ENCODE measurements at places on chromosomes 3 and 15. TPM values are rescaled to one million over a fixed set of nuclear protein-coding genes. Genes with fewer than 3 reads are reported as not detected.

Gene MYH15
- 0.63 TPM for polyA plus RNA-seq

DNA sequence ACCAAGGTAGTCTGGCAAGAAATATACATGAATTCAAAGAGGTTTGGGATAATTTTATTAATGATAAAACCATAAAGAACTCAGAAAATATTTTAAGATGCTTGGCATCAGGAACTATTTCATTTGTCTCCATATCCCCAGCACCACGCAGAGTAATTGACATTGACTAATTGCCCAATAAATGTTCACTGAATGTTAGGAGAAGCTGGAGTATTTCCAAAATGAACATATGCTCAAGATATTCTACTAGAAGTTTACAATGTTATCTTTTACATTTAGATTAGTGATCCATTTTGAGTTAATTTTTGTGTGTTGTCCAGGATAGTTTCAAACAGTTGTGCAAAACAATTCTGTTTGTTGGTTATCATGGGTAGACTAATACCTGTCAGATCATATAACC lies 298.8 kb upstream of the CTDSPL start:
- DNase-seq = no peak

DNA sequence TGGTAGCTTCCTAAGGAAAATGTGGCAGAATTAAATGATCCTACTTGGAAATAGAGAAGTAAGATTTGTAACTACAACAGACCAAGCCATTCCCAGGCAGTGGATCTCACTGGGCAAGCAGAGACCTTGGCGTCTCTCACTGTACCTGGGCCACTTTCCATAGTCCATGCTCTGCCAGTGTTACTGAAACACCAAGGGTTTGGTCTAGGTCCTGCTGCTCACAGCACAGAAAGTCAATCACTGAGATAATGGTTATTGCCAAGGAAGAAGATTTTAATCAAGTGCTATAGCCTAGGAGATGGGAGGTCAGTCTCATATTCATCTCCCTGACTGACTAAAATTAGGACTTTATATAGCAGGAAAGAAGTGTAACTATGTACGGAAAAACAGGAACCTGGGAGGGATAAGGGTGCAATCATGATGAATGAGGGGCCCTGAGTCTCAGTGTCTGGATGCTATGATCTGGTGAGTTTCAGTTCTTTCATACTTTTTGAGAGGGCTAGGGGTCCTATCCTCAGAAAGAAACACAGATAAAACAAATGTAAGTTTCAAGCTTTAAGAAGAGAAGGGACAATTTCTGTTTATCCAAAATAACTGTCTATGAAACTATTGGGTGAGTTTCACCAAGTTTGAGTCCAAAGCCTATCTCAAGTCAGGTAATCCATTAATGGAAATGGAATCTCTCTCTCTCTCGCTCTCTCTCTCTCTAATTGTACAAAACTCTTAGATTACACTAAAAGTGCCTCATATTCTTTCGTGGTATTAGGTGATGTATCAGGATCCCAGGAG lies 20.6 kb downstream of the GPR15 start:
- no peak for DNase-seq

- no peak for DNase-seq
These were observed 151.5 kb downstream of the B3GALNT1 start for GRCh38 chr3:160953686-160954085.

DNA sequence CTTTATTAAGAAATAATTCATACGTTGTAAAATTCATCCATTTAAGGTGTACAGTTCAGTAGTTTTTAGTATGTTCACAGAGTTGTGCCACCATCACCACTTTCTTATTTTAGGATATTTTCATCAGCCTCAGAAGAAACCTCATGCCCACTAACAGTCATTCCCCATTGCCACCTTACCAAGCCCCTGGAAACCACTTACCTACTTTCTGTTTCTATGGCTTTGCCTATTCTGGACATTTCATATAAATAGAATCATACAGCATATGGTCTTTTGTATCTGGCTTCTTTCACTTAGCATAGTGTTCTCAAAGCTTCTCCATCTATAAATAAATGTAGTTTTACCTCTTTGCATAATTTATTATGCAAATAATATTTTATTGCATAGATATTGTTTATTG lies 6.6 kb downstream of the FETUB start:
- DNase-seq = no peak

DNA sequence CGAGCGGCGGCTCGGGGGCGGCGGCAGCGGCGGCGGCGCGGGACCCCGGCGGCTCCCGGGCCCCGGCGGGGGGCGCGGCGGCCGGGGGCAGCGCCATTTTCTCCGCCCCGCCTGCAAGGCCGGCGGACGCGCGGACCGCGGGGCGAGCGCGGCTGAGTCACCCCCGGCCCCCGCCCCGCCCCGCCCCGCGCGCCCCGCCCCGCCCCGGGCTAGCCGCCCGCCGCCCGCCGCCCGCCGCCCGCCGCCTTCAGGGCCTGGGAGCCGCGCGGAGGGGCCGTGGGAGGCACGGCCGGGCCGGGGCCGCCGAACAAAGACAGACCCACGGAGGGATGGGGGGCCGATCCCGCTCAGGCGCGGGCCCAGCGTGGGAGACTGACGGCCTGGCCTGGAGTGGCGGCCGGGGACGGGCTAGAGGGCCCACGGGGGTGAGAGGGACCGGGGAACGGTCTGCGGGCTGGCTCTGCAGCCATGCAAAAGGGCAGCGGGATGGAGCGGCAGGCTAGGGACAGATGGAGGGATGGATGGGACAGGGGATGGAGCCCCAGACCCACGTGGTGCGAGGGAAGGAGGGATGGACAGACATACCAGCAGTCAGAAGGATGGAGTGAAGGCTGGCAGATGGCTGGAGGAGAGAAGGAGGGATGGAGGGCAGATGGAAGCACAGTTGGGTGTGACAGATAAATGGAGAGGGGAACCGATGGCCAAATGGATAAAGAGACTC lies at the start of gene EIF4E3:
Gene EIF4E3 (minus strand): TSS at position 132 of the 721 bp plus-strand sequence. CDS start 35 bp downstream, at position 97.
- DNase-seq = no peak

Gene AADACL2
- not detected for polyA plus RNA-seq

GRCh38 chr3:177730814-177731213 lies 533.5 kb upstream of the TBL1XR1 start:
- DNase-seq = no peak

GRCh38 chr3:115549071-115549470 lies 74.2 kb upstream of the GAP43 start:
- DNase-seq = no peak

DNA sequence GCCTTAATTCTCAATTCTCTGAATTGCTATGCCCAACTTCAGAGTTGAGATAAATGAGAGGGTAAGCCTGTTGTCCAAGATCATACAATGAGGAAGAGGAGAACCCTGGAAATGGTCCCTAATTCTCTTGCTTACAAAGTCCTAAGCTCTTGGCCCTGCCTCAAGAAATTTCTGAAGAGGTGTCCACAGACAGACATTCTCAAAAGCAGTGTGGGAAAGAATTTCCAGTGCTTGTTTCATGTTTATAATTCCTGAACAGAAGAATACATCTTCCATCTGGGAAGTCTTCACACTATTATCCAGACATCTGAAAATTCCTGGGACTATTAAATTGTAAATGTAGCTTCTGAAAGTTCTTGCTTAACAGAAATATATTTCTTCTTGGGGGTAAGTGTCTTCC lies 166.8 kb upstream of the LRTM1 start:
- DNase-seq = no peak

DNA sequence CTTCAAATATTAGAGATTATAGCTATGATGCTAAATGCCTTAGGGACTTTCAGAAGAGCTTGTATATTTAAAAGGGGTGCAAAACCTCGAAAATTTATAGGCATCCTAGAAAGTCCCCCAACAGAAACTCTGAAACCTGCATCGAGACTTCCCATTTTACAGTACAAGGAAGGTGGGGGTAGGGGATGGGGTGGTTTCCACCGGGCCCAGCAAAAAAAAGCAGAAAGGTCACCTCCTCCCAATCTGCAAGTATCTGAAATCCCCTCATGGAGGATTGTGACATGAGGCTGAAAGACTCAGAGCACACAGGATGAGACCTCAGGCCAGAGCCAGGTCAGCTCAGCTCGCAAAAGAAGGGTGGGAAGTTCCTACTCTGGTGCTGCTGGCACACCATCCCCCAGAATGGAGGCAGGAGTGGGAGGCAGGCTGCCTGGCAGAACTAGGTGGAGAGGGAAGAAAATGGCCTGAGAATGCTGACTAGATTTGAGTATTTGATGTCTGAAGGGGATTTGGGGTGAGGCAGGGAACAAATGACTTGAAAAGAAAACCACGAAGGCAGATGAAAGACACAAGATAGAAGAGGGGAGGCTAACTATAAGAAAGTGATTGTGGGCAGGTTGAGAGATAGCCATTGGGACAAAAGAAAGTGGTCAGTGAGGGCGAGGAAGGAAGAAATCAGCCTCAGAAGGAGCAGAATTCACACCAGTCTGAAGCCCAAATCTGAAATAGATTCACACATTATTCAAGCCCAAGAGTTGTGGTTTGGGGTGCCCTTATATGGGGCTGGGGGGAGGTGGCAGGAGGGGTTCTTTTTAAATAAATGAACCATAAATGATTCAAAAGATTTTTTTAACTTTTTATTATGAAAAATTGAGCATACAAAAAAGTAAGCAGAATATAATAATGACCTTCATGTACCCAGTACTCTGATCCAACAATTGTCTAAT lies 22.5 kb upstream of the TSC22D2 start:
- no peak for DNase-seq

DNA sequence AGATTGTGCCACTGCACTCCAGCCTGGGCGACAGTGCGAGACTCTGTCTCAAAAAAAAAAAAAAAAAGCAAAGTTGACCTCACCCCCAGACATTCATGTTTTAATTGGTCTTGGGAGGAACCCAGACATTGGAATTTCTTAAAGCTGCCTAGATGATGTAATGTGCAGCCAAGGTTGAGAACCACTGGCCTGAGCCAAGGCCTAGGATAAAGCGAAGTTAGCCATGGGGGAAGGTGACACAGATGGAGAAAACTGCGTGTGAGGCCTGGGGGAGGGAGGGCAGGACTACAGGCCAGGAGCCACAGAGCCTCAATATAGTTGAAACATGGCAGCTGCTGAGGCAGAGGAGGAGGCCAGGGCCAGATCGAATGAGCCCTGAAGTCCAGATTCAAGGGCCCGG lies 21.0 kb downstream of the GLB1 start:
- no peak for DNase-seq

Gene RARB
- polyA plus RNA-seq = 50.7 TPM

DNA sequence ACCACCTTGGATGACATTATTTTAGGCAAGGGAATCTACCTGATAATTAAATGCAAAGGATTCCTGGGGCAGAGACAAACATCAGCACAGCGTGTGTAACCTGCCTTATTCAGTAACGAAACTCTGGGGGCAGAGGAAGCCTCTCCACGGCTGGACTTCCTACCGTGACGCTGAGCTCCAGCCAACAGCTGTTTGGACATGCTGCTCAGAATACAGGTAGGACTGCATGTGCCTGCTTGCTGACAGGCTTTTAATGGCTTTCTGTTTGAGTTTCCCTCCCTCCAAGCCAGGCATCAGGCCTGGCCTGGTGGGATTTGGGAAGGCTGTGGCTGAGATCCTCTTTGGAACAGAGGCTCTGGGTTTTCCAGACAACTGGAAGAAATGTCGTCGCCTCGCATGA lies 150.6 kb downstream of the ADAMTS17 start:
- no peak for DNase-seq

DNA sequence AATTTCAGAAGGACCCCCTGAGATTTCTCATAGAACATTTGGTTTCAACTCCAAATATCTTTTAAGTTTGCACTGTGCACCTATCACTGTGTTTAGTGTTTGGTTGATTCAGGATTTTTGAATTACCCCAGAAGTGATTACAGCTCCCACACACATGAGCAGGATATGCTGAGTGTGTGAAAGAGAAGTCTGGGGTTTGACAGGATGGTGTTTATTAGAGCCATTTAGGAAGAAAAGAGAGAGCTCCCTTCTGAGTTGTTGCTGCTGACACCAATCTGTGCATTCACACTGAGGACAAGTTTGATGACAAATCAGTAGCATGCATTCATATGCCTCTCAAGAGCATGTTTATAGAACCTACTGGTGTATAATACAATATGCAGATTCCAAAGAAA lies 118.1 kb downstream of the RPL22L1 start:
- DNase-seq = no peak

DNA sequence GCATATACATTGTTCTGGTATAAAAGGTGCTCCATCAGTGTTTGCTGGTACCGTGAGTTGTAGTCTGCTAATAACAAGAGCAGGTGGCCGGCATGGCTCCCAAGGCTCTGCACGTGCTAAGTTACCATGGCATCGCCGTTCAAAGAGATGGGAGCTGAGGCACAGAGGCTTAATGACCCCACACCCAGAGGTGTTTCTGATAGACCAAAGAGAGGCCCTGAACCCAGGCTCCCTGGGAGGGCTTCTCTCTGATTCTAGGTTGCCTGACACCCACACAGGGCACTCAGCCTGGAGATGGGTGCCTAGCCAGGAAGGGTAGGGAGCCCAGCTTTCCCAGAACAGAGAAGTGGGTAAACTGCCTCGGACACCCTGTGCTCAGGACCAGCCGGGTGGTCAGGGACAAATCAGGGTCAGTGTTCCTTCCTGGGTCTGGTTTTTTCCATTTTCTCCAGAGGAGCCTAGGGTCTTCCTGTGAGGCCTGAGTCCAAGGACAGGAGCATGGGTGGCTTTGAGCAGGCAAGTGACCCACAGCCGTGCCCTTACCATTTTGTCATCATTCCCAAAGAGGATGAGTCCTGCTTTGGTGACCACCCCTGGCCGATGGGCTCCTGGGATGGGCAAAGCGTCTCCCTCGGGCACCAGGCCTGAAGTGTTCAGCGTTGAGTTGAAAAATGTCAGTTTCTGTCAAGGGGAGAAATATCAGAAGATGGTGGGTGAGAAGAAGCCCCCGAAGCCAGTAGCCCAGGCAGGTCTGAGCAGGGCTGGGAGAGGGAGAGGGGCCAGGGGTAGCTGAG lies 27.3 kb downstream of the ALDH1L1 start:
- DNase-seq = no peak

Measured in left kidney (tissue), 8 donors.